Stimulated activated CD4-positive, alpha-beta T cell treated with anti-CD3 and anti-CD28 coated beads, Interleukin-1b, Interleukin-23, amount 100 ng/mL, for 24 hours (primary cell): ENCODE measurements at places on chromosomes 6 and 20.

DNA sequence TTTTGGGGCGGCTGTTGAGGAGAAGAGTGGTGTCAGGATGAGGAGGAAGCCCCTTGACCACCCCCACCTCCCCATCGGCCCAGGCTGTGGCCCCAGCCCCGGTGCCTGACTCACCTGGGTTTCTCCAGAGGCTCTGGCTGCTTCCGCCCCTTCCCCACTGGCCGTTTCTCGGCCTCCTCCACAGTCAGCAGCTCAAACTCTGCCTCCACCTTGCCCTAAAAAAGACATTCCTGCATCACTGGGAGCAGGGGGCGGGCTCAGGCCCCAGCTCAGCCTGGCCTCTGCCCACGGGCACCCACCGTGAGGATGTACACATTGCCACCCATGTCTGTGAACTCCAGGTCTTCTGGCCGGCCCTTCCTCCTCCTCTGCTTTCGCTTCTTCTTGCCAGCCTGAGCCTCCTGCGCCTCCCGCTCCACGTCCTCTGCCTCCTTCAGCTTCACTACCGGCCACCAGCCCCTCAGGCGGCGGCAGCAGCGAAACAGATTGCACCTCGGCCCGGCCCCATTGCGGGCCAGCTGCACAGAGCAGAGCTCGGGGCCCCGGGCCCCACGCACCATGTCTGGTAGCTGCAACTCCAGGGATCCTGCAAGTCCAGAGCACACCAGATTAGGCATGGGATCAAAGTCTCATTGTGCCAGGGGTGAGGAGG, 17.3 kb downstream of the ERGIC3 start:
- DNase-seq: no peak

- no peak for DNase-seq
Observed at GRCh38 chr6:18931086-18931485, 543.9 kb downstream of the RNF144B start.

- no peak for DNase-seq
Observed at GRCh38 chr20:49749625-49750024, 35.9 kb upstream of the B4GALT5 start.

DNA sequence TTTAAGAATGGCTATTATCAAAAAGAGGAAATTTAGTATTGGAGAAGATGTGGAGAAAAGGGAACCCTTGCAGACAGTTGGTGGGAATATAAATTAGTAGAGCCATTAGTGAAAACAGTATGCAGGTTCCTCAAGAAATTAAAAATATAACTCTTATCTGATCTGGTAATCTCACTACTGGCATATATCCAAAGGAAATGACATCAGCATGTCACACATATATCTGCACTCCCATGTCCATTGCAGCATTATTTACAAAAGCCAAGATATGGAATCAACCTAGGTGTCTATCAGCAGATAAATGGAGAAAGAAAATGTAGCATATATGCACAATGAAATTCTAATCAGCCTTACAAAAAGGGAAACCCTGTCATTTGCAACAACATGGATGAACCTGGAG, 2.6 kb downstream of the SIRPG start:
- DNase-seq: no peak

DNA sequence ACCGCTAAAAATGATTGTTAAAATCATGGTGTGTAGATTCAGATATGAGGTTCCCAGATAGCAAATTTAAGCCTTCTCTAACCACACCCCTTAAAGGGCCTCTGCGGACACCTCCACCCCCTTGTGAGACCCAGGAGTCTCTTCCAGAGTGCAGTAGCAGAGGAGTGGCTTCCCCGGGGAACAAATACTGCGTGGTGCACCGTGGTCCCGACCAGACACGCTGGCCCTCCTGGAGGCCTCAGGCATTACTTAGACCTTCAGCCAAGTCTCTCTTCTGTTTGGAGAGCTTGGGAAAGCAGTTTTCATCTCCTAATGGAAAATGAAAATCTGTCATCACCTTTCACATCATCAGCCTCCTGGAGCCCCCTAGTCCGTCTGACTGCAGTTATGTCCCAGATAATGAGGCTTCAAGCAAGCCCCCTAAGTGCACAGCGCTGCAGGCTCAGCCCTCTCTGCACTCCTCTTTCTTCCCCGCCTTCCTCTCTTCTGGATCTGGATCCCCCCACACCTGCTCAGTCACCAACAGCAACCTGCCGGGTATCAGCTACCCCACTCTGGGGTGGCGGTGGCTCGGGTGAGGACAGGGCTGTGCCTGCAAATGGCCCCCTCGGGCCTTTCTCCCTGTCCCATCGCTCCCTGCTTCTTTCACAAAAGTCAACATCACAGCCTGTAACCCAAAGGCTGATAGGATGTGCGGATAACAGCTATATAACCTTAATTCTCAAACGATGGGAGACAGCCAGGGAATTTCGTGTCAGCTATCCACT, 58.8 kb upstream of the TAGAP start:
- DNase-seq: no peak

DNA sequence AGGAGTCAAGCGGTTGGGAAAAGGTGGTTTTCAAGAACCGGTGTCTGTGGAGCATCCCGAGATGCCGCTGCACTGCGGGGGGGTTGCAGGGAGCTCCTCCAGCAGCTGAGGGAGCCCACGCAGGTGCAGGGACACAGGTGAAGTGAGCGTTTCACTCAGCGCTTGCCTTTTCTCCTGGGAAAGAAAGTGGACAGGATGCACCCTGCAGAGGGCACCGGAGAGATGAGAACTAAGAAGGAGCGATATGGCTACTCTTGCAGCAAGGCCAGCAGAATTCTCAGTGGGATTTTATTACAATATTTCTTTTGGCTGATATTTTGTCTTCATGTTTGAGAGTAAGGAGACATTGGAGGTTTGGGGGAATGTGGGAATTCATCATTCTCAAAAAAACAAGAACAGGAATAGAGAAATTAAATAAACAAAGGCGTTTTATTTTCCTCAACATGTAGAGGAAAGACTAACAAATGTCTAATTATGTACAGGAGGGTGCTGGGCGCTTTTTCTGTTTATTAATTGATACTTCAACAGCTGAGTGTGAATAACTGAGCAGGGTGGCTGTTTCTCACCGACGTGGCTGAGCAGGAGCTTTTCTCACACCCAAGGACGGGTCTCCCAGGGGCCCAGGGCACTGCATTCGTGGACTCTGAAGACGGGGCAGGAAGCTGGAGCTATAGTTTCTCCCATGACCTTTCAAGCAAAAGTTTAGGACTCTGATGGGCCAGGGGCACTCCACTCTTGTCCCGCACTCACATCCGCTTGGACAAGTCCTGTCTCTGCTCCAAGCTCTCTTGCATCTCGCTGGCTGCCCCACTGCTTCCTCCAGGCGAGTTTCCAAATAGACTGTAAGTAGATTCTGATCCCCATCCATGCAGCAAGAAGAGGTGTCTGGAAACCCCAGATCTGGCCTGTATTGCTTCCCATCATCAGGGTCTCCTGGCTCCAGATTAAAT, 176.1 kb downstream of the SMOC2 start:
- DNase-seq: no peak

DNA sequence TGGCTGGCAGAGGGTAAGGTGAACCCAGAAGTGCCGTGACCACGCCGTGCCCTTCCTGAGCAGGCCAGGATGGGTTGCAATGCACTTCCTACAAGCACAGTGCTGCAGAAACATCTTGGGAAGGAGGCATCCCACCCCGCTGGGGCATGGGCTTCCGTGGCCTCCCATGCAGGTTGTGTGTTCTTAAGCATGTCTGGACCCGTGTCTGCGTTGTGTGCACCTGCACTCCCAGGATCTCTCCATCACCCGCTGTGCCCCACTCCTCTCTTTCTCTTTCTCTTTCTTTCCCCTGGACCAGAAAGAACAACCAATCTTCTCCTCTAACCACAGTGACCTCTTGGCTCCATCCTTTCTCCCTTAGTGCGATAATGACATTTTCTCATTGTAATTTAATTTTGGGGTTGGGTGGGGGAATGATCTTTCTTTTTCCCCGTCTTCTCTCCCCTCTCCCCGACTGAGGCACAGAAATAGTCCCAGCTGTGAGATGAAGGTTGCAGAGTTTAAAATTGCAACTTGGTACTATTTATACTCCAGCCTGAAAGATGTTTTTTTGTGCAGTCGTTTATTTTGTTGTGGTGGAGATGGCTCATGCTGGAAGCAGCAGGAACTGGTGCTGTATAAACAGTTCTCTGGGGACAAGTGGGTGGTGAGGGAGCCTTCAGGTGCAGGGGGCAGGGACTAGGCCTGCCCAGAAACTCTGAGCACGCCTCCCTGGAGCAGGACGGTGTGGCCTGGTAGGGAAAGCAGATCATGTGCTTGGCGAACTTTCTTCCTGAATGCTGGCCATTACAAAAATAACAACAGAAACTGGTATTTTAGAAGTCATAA, 20.5 kb downstream of the BCAS4 start:
- no peak for DNase-seq

DNA sequence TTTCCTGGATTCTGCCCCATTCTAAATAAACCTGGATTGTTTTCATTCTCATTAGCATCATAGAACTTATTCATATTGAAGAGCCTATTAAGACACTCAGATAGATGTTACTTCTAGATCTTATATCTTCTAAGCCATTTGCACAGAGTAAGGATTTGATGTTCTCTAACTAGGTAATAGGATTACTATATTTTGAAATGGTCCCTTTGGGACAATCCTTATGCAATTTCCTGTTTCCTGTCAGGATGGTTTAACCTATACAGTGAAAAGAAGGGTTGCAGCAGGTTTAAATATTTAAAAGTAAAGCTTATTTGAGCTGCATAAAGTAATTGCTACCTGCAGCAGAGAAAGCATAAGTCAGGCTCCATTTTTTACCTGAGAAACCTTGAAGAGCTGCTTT, 860.1 kb downstream of the TFAP2A start:
- no peak for DNase-seq

DNA sequence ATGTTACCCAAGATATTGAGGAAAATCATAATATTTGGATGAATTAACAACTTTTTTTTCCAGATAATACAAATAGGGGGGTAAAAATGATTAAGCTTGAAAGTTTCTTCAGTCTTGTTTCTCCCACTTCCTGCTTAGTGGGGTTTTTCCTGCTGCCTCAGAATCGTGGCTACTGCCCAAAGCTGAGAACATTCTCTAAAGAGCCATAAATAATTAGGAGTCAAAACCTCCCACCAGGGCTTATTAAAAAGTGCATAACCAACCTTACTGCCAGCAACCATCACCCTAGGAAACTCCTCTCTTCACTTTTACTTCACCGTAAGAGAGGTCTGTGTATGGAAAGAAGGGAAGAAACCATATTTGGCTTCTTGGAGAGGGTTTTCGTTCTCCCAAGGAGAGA, 9.0 kb upstream of the LCA5 start:
- no peak for DNase-seq

GRCh38 chr20:32234135-32234808, 26.6 kb downstream of the POFUT1 start:
- no peak for DNase-seq

- DNase-seq: no peak
Observed at GRCh38 chr20:1935696-1936366, 40.6 kb downstream of the SIRPA start.

DNA sequence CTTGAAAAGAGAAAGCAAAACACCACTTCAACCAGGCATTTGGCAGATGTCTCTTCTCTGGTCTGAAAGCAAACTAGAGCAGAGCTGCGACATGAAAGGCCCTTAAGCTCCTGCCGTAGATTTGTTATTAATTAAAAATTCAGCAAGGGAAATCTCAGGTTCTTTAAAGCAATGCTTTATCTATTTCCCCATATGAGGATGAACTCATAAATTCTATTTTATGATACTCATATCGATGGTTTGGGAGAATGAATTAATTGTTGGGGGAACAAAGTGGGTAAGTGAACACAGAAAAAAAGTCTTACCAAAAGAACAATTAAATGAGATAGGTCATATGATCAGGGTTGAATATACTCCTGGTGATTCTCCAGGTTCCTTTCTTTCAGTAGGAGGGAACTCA, 464.7 kb upstream of the SLC35B3 start:
- no peak for DNase-seq

- no peak for DNase-seq
Observed at GRCh38 chr20:52289956-52290565, 98.5 kb upstream of the ZFP64 start.

- DNase-seq: no peak
Observed at GRCh38 chr6:10901770-10902169, 14.9 kb downstream of the SYCP2L start.

DNA sequence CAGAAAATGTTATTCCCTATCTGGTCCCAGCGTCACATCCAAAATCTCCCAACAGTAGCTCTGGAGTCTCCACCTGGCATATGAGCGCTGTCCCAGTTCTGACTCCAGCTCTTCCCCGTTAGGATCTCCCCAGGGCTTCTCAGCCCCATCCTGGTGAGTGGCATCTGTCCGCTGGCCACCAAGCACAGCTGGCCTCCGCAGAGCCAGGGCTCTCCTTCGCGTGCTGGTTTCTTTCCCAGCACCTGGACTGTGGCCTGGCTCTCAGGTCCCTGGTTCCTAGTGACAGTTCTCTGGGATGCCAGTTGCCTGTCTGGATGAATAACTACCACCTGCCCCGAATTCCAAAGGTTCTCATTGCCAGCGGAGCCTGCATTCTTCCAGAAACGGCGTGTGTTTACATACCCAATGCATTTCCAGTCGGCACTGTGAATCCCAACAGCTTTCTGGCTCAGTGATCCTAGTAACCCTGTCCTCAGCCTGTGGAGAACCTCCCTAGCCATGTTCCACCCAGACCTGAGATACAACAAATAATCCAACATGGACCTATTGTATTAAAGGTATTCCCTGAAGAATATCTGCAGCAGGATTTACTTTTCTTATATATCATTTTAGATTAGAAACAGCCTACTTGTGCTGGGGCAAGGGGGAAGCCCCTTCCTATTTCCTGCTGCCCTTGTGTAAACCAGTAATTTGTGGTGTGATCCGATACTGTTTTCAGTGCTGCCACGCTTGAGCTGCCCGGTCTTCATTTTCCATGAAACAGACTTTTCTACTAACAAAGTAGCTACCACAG, 69.9 kb upstream of the PDE10A start:
- DNase-seq: no peak

- DNase-seq: no peak
Observed at GRCh38 chr6:16158943-16159557, 30.2 kb downstream of the MYLIP start.

DNA sequence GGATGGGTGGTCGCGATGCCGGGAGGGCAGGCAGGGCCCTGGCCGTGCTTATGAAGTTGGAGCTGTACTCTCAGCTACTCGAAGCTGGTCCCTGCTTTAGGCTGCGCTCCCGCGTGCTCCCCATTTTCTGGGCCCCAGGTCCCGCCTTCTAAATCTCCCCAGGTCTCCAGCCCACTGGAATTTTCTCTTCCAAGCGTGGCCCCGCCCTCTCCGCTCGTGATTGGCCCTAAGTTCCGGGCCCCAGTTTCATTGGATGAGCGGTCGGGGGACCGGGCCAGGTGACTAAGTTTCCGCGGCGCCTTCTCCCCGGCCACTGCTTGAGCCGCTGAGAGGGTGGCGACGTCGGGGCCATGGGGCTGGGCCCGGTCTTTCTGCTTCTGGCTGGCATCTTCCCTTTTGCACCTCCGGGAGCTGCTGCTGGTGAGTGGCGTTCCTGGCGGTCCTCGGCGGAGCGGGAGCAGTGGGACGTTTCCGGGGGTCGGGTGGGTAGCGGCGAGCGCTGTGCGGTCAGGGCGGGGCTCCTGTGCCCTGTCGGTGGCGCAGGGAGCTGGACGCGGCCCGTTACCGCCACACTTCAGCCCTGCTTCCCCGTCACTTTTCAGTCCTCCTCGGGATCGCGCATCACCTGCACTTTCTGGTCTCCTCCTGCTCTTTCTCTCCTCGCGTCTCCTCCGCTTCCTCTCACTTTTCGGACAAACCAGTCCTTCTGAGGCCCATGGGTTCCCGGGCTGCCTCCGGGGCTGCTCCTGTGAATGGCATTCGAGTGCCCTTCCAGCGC, at the start of gene MICA:
TSS of gene MICA (plus strand) at position 313 of the 778 bp plus-strand sequence. CDS start at position 351, 38 bp downstream.
- peak; percentile 73 for DNase-seq
